ENCODE measurements at places on chromosomes 7 and 10. TPM values are rescaled to one million over a fixed set of nuclear protein-coding genes. Genes with fewer than 3 reads are reported as not detected.

- H3K27ac ChIP-seq: peak within 1 kb of the TSS; percentile 92
- H3K4me1 ChIP-seq: no peaks in the 10 kb centered on the region
- peak within 1 kb of the TSS; percentile 74 for H3K4me3 ChIP-seq
- peak; percentile 86 for DNase-seq
These were observed at the start of gene DGKB for GRCh38 chr7:14902589-14903067. Gene DGKB, minus strand, starts transcription at chr7:14902751.

The VWDE gene
- polyA plus RNA-seq: 0.65 TPM

DNA sequence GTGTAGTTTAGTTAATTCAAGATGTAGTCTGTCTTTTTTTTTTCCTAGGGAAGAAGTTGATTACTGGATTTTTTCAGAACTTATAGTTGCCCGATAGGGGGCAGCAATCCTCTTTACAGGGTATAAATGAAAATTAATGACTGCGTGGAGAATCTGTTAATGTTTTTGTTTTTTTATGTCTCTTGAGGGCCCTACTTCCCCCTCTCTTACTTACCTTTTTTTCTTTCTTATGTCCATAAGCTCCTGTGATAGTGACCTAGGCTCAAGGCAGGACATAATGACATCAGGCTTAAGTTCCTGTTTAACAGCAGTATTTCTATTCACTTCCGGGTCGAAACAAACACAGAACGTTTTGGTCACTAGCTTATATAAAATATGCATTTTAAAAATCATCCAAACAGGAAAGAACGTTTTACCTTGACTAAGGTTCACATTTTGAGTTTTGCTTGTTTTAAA is 18.8 kb downstream of the CDC123 start:
- peak; percentile 12 for DNase-seq
- no peaks in the 10 kb centered on the region for H3K4me1 ChIP-seq
- H3K27me3 ChIP-seq: no peaks in the 10 kb centered on the region
- H3K36me3 ChIP-seq: peaks cover 35% of the 10 kb centered on the region

DNA sequence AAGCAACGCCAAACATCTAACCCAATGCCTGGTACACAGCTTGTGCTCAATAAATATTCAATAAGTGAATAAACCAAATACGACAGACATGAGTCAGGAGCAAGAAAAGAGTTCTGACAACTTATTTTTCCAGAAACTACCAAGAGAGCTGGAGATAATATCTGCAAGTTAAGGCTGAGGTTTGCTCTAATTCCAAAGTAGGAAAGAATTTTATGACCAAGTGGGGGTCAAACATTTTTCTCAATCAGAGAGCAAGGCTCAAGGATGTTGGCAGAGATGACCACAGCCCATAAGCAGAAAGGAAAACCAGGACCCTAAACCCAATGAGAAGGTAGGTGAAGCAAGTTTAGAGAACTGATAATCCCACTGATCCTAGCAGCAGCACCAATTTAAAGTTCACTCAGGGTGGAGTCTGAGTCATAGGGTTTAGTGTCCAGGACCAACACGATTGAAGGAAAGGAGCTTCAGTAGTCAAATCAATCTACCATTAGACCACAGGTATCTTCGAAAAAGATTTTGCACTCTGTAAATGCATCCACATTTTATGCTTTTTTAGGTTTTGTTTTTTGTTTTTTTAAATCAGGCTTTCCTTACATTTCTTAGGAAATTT is 49.3 kb upstream of the KCNIP2 start:
- H3K4me1 ChIP-seq: no peaks in the 10 kb centered on the region
- no peaks in the 10 kb centered on the region for H3K36me3 ChIP-seq
- H3K4me3 ChIP-seq: no peak overlapping the region
- H3K27me3 ChIP-seq: no peaks in the 10 kb centered on the region
- DNase-seq: no peak
- no peak overlapping the region for H3K27ac ChIP-seq

DNA sequence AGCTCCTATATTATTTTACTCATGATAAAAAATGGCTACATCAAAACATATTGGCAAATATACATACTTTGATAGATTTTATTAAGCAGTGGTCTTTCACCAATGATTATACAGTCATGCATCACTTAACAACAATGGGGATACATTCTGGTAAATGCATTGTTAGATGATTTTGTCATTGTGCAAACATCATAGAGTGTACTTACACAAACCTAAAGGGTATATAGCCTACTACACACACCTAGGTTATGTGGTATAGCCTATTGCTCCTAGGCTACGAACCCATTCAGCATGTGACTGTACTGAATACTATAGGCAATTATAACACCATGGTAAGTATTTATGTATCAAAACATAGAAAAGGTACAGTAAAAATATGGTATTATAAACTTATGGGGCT is 98.9 kb upstream of the IL6 start:
- H3K27me3 ChIP-seq: no peaks in the 10 kb centered on the region
- no peak overlapping the region for H3K4me3 ChIP-seq
- H3K27ac ChIP-seq: no peak overlapping the region
- H3K36me3 ChIP-seq: no peaks in the 10 kb centered on the region
- no peak for DNase-seq

- no peak overlapping the region for H3K4me3 ChIP-seq
- H3K4me1 ChIP-seq: peaks cover 32% of the 10 kb centered on the region
- no peak for DNase-seq
- no peaks in the 10 kb centered on the region for H3K36me3 ChIP-seq
These were observed 35.0 kb downstream of the GNA12 start for GRCh38 chr7:2808891-2809665.

The ATOH7 gene
- polyA plus RNA-seq: 0.99 TPM

GRCh38 chr10:36578306-36578705 is 547.1 kb upstream of the ANKRD30A start:
- H3K36me3 ChIP-seq: no peaks in the 10 kb centered on the region
- H3K4me1 ChIP-seq: no peaks in the 10 kb centered on the region
- no peak overlapping the region for H3K4me3 ChIP-seq
- H3K27me3 ChIP-seq: no peaks in the 10 kb centered on the region
- H3K27ac ChIP-seq: no peak overlapping the region
- no peak for DNase-seq

DNA sequence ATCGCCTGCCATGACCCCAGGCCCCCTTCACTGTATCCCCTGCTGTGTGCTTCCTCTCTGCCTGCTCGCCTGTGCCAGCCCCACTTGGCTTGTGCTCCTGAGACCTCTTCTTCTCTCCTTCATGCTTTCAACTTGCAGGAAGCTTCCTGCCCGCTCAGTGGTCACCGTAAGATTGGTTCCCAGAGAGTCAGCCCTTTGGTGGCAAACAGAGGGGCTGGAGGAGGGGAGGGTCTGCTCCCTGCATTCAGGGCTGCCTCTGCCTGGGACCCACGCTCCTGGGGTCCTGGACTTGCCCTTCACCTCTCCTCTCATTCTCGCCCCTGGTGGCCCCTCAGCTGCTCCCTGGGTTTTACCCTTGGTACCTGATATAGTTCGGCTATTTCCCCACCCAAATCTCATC is 45.8 kb upstream of the ZNF32 start:
- no peak overlapping the region for H3K27ac ChIP-seq
- no peak overlapping the region for H3K4me3 ChIP-seq
- H3K27me3 ChIP-seq: no peaks in the 10 kb centered on the region
- DNase-seq: no peak

Measured in spinal cord (tissue), 10 donors.